ENCODE measurements at places on chromosomes 1 and 21.

GRCh38 chr1:155598842-155599331 is 11.1 kb upstream of the MSTO1 start:
- DNase-seq: no peak

- DNase-seq: no peak
Measured at GRCh38 chr1:228794810-228795209, 59.5 kb downstream of the RHOU start.

DNA sequence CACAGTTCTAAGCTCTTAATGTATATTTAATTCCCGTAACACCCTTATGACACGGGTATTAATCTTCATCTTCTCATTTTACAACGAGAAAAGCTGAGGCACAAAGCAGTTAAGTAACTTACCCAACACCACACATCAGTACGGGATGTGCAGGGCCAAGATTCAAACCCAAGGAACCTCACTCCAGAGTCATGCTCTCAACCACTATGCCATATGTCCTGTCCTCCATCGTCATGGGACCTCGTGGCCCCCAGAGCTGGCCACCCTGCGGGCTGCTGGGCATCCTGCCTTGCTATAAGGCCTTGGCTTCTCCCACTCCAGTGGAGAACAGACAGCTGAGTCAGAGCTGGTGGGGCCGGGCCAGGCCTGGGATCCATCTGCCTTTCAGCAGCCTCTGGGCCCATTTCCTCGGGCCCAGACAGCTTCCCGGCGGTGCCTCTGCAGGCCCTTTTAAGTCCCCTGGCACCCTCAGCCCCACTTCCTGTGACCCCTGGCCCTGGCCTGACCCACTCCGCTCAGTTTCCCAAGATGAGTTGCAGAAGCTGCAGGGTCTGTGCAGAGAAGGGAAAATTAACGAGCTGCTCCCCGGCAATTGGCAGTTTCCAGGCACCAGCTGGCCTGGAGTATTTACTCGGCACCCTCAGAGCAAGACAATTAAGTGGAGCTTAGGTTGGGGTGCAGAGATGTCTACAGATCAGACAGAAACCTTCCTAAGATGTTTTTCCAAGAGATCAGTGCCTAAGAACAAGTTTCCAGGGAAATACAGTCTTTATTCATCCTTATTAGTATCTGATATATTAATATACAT is 98.2 kb downstream of the EPHB2 start:
- DNase-seq: no peak

DNA sequence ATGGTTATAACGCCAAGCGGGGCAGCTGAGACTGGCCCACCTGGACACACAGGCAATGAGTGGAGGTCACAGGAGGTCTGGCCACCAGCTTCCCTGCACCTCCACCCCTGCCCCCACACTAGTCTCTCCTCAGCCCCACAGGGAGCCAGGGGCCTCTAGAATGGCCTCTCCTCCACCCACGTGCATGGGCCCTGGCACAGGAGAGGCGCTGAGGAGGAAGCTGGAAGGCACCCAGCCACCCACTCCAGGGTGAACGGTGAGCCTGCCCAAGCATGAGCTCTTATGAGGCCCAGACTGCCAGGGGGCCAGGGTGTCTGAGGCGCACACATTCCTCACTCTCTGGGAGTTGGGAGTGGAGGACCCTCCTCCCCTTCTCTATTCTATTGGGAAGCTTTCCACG is 22.2 kb downstream of the LRP8 start:
- no peak for DNase-seq

GRCh38 chr21:28018741-28019669 is 973.7 kb downstream of the LTN1 start:
- DNase-seq: no peak
